ENCODE measurements at places on chromosomes 2 and 18. TPM values are rescaled to one million over a fixed set of nuclear protein-coding genes. Genes with fewer than 3 reads are reported as not detected.

The RAB12 gene
- 65.1 TPM for polyA plus RNA-seq

The SEPTIN2 gene
- 675 TPM for polyA plus RNA-seq

The TMEM127 gene
- 41.2 TPM for polyA plus RNA-seq

The KCNJ13 gene
- 3.3 TPM for polyA plus RNA-seq

The EGR4 gene
- polyA plus RNA-seq = not detected

The MERTK gene
- polyA plus RNA-seq = 22.9 TPM

The SKOR2 gene
- not detected for polyA plus RNA-seq

The CCDC93 gene
- 58.9 TPM for polyA plus RNA-seq

The ICOS gene
- not detected for polyA plus RNA-seq

The FTCDNL1 gene
- polyA plus RNA-seq = 1.2 TPM

The GCG gene
- not detected for polyA plus RNA-seq

The SNTG2 gene
- polyA plus RNA-seq = 3.2 TPM

The EVA1A gene
- 12.9 TPM for polyA plus RNA-seq

The ARMC9 gene
- polyA plus RNA-seq = 27.3 TPM

The CYTIP gene
- polyA plus RNA-seq = 1.7 TPM

The C2orf78 gene
- not detected for polyA plus RNA-seq

The CDH19 gene
- 0.22 TPM for polyA plus RNA-seq

The G6PC2 gene
- 0.08 TPM for polyA plus RNA-seq

The UCN gene
- 0.65 TPM for polyA plus RNA-seq

The TUBA4B gene
- polyA plus RNA-seq = 0.75 TPM

The GRP gene
- polyA plus RNA-seq = 0.50 TPM

The ARHGAP15 gene
- 3.7 TPM for polyA plus RNA-seq

The COBLL1 gene
- 142 TPM for polyA plus RNA-seq

The PROC gene
- polyA plus RNA-seq = 3.6 TPM

The CYP1B1 gene
- 106 TPM for polyA plus RNA-seq

The ITPRIPL1 gene
- 5.2 TPM for polyA plus RNA-seq

The MEIS1 gene
- polyA plus RNA-seq = 164 TPM

The STAT1 gene
- 139 TPM for polyA plus RNA-seq

The CAVIN2 gene
- polyA plus RNA-seq = 30.0 TPM

The EFR3B gene
- polyA plus RNA-seq = 9.9 TPM

The KATNAL2 gene
- polyA plus RNA-seq = 14.1 TPM

The IL1A gene
- 0.17 TPM for polyA plus RNA-seq

The RNF125 gene
- 2.7 TPM for polyA plus RNA-seq
